NCI-H187 treated with DMSO at 0.1 percent for 48 hours (cell line): ENCODE measurements at places on chromosomes 6 and 20.
A peak's percentile ranks its signal among the peaks of the same experiment; 100 is the strongest.

- DNase-seq = no peak
These were observed 444.4 kb upstream of the MARCKS start for GRCh38 chr6:113412589-113413357.

- DNase-seq = no peak
These were observed 416.5 kb downstream of the BCKDHB start for GRCh38 chr6:80523010-80523409.

DNA sequence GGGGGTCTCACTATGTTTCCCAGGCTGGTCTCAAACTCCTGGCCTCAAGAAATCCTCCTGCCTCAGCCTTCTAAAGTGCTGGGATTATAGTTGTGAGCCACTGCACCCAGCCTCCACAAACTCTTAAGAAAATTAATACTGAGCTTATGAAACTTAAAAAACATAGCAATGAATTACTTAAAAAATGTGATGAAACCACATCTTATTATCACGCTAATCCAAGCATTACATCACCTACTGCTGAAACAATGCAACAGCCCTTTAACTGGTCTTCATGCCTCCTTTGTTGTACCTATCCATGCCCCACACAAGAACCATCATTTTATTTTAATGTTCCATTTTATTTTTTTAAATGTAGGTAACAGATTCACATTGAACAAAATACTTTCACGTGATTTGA is 24.9 kb downstream of the SESN1 start:
- DNase-seq = no peak

- no peak for DNase-seq
These were observed 158.7 kb upstream of the CITED2 start for GRCh38 chr6:139533171-139533570.

DNA sequence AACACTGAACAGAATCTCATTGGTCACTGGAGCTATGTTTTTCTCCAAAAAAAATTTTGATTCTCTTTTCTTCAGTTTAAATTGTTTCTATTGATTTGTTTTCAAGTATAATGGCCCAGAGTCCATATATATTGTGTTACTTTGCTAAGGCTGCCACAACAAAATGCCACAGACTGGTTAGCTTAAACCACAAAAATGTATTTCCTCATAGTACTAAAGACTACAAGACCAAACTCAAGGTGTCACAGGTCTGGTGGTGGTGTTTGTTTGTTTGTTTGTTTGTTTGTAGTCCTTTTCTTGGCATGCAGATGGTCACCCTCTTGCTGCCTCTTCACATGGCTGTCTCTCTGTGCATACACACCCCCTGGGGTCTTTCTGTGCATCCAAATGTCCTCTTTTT is 34.0 kb downstream of the BMP5 start:
- DNase-seq = no peak

DNA sequence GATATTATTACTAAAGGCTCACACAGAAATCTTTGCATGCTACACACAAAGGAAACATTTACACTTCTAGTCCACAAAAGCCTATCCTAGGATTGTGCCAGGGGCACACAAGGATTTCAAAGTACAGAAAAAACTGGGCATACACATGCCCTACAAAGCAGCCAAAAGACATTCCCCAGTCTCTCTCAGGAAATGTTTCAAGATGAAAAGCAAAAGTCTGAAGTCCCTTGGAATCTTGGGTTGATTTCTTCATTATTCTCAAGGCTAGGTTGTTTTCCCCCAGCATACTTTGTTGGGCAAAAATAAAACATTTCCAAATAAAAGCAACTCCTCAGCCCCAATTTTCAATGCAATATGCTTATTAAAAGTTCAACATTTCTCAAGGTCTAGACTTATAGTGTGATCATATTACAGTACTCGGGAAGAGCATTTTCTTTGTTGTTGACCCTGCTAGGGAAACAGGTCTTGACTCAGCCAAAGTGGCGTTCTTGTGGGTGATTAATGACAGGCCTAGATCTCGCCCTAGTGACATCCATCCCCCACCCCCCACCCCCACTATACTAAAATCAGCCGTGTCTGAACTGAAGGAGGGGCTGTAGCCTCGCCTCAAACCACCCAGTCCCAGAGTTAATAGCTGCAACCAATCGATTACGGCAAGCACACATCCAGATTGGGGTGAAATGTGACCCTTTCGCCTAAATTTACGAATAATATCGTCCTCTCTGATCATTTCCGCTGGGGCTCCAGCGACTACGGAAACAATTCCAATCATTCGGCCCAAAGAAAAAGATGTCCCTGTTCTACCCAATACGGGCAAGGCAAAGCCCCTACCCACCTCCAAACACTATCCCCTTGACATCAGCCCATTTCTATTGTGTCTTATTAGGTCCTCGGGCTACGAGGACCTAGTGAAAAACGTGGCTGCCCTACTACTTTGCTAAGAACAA is 1.4 kb downstream of the AKIRIN2 start:
- DNase-seq = peak; percentile 70

GRCh38 chr6:82066991-82067411 is 180.5 kb downstream of the IBTK start:
- no peak for DNase-seq

- no peak for DNase-seq
These were observed 57.4 kb downstream of the NCOA6 start for GRCh38 chr20:34768096-34768495.

GRCh38 chr6:6330407-6330806 is 9.9 kb upstream of the F13A1 start:
- DNase-seq = no peak

DNA sequence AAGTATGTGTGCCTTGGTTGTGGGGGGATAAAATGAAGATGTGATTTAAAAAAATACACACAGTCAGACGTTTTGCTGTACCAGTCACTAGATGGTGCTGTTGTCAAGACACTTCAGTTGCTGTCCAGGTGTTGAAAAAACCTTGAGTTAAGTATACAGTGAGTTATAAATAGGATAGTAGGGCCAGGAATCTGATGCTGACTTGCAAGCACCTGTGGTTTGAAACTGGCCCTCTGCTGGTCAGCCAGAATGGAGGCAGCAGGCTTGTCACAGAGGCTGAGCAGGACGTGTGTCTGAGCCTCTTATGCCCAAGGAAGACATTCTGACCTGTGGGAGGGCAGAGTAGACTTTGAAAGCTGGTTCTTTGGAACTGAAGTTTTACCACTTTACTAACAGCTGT is 27.8 kb downstream of the RNF8 start:
- peak; percentile 26 for DNase-seq

GRCh38 chr6:89467437-89467836 is 34.5 kb downstream of the ANKRD6 start:
- DNase-seq = no peak

GRCh38 chr6:147738516-147739162 is 230.1 kb downstream of the SAMD5 start:
- DNase-seq = no peak

DNA sequence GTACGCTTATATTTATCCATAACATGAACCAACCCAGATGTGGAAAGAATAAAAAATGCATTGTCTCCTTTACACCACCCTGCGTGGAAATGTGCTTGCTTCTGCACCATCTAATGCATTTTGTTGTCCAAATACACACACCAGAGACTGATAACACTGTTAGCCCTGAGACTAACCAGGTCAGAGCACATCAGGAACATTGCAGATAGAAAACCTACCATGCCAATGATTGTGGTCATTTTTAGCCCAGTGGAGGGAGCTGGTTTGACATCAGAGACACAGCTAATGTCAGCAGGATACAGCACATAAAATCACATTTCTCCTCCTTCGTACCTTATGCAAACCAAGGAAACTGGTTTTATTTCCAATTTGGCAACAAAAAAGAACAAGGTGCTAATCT is 528.7 kb downstream of the DOK5 start:
- DNase-seq = no peak

DNA sequence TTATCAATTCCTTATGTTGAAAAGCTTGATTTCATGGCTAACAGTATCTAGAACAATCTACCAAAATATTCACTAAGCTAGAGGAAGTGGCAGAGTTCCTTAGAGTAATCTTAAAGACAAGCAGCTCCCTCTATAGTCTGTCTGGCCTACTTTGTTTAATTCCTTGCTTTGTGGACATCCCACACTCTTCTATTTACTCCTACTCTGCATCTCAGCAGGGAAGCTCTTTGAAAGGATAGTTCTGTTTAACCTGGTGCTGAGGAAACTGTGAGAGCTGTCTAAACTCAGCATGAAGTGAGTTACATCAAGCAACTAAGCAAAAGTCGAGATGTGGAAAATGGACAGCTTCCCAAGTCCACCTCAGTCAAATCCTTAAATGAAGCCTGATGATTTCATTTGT is 4.3 kb downstream of the REV3L start:
- peak; percentile 43 for DNase-seq

GRCh38 chr6:43628393-43629103 is 516 bp downstream of the GTPBP2 start:
- DNase-seq = no peak

DNA sequence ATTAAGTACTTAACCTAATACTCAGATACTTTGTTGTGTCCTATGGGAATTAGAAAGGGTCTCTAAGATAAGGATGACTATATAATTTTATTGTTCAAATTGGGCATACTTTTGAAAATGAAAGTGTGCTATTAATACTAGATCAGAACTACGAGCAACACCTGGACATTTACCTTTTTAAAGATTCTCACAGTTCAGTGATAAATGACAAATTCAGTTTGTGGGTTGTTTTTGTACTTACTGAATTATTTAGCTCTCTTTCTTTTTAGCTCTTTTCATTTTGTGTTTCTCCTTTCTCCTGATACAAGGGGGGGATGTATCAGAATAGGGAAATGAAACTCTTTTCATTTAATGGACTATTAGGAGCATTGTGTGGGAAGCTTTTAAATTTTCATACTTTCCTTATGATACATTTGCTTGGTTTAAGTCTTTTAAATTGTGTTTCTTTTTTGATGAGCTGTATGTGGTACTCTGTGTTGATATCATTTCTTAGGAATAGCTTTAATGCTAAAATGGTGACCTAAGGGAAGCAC is 47.5 kb downstream of the PHF3 start:
- no peak for DNase-seq

DNA sequence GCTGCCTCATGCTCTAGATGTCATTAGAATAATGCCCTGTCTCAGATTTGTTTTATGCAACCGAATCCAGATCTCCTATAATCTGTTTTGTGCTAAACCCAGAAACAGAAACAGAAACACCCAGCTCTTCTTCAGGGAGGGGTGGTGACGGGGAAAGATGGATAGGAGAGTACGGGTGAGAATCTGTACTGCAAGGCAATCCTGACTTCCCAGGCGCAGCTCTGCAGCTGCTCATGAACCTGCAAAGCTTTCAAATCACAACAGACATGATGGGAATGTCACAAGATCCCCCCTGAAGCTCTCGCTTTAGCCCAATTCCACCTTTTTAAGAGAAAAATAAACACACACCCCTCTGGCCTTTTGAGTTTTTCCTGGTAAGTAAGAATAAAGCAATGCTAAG is 71.5 kb downstream of the PPP1R3G start:
- DNase-seq = no peak

- no peak for DNase-seq
These were observed 715.8 kb downstream of the RNF144B start for GRCh38 chr6:19102936-19103335.

DNA sequence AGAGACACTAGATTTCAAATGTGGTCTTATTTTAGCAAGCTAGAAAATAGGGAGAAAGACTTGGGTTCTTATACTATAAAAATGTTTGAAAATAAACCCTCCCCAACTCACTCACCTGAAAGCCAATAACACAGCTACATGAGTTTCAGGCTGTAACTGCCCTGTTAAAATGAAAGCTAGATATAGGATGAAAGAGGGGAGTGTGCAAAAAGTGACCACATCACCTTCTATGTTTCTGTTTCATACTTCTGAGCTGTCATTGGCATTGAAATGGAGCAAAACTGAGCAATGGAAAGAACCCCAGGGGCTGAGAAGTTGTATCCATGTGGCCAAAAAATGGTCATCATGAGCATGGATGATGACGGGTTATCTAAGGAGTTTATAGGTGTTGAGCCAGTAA is 148.1 kb upstream of the TENT5A start:
- no peak for DNase-seq

DNA sequence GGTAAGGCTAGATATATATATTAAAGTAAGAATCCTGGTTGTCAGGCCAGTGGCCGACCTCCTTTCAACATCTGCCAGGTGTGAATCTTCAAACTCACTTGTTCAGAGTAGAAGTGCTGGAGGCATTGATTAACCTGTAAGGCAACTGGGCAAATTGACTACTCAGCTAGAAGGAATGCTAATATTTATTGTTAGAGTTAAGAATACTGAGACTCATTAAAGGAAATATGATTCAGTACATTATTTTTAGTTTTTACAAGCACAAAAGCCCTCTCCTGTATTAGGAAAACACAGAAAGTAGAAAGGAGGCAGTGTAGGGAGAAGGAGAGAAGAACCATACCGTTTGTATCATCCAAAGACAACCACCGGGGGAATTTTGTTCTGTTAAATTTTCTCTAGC is 53.5 kb downstream of the RIPOR2 start:
- DNase-seq = no peak

DNA sequence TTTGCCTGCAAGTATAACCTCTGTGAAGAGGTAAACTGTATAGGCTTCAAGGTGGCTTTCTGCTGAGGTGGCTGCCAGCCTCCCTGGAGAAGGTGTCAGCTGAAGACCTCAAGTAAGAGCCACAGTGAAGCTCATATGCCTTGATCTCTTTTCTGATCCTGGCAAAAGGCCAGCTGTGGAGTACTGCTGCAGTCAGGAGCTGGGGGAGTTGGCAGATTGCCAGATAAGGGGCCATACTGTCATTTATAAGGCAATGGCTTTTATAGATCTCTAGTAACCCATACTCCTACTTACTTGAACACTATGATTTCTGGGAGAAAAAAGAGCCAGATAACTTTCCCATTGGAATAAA is 8.8 kb upstream of the CEP85L start:
- DNase-seq = peak; percentile 83

GRCh38 chr6:18510644-18511033 is 123.5 kb downstream of the RNF144B start:
- no peak for DNase-seq

DNA sequence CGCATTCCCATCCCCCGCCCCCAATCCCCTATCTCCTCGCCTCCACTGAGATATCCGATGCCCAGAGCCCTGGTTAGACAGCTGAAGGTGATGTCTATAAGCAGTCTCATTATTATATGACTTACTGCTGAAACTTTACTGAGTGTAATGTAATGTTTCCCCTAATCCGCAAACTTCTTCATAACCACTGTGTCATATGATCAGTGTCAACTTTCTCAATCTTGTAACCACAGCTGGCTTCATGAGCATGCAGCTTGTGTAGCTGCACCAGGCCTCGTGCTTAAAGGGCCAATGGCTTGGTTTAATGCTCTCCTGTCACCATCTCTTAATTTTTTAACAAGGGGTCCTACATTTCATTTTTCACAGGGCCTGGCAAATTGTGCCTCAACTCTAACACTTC is 8.1 kb downstream of the ASIP start:
- no peak for DNase-seq

- peak; percentile 49 for DNase-seq
These were observed 445.9 kb upstream of the JARID2 start for GRCh38 chr6:14799928-14800327.

DNA sequence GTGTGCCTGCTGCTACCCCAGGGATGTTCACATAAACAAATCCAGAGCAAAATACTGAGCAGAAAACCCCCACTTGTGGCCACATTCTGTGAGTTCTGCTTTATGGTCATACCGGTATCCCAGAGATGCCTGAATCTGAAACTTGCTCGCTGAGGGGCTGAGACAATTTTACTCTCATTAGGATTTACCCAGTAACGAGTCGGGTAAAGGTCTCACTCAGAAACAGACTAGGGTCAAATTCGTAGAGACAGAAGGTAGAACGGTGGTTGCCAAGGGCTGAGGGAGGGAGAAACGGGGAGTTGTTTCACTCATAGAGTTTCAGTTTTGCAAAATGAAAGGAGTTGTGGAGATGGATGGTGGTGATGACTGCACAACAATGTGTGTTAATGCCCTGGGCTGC is 45.4 kb upstream of the NKX2-2 start:
- no peak for DNase-seq
